IMR-90 (cell line): ENCODE measurements at places on chromosomes 6 and 20. TPM values are rescaled to one million over a fixed set of nuclear protein-coding genes. Genes with fewer than 3 reads are reported as not detected.

- H3K27me3 ChIP-seq = no peaks in the 10 kb centered on the region
- no peaks in the 10 kb centered on the region for H3K36me3 ChIP-seq
- no peak for DNase-seq
- no peaks in the 10 kb centered on the region for H3K4me1 ChIP-seq
Observed at GRCh38 chr6:48144021-48144420, 33.0 kb upstream of the PTCHD4 start.

- DNase-seq = peak; percentile 10
- no peaks in the 10 kb centered on the region for H3K27me3 ChIP-seq
- no peaks in the 10 kb centered on the region for H3K36me3 ChIP-seq
- H3K4me3 ChIP-seq = no peak overlapping the region
Observed at GRCh38 chr6:81556551-81556950, 195.9 kb downstream of the TENT5A start.

GRCh38 chr20:45962031-45962755 is 9.8 kb downstream of the ZNF335 start:
- H3K4me3 ChIP-seq = no peak overlapping the region
- H3K36me3 ChIP-seq = peaks cover 75% of the 10 kb centered on the region
- DNase-seq = no peak
- no peaks in the 10 kb centered on the region for H3K4me1 ChIP-seq
- H3K27ac ChIP-seq = no peak overlapping the region
- no peaks in the 10 kb centered on the region for H3K27me3 ChIP-seq

GRCh38 chr20:50920997-50921396 is 10.2 kb downstream of the ADNP start:
- H3K4me3 ChIP-seq = no peak overlapping the region
- H3K27me3 ChIP-seq = no peaks in the 10 kb centered on the region
- H3K36me3 ChIP-seq = peaks cover 10% of the 10 kb centered on the region
- H3K4me1 ChIP-seq = peaks cover 20% of the 10 kb centered on the region

GRCh38 chr6:160998766-160999165 is 7.2 kb downstream of the MAP3K4 start:
- no peak for DNase-seq
- H3K4me3 ChIP-seq = no peak overlapping the region
- no peaks in the 10 kb centered on the region for H3K27me3 ChIP-seq
- no peak overlapping the region for H3K27ac ChIP-seq
- H3K36me3 ChIP-seq = no peaks in the 10 kb centered on the region
- peaks cover 2% of the 10 kb centered on the region; the same call in 1 of the 2 replicates for H3K4me1 ChIP-seq

Gene TFAP2C
- under 0.01 TPM in 2 replicates for total RNA-seq
